ENCODE measurements at places on chromosomes 2 and 18.

DNA sequence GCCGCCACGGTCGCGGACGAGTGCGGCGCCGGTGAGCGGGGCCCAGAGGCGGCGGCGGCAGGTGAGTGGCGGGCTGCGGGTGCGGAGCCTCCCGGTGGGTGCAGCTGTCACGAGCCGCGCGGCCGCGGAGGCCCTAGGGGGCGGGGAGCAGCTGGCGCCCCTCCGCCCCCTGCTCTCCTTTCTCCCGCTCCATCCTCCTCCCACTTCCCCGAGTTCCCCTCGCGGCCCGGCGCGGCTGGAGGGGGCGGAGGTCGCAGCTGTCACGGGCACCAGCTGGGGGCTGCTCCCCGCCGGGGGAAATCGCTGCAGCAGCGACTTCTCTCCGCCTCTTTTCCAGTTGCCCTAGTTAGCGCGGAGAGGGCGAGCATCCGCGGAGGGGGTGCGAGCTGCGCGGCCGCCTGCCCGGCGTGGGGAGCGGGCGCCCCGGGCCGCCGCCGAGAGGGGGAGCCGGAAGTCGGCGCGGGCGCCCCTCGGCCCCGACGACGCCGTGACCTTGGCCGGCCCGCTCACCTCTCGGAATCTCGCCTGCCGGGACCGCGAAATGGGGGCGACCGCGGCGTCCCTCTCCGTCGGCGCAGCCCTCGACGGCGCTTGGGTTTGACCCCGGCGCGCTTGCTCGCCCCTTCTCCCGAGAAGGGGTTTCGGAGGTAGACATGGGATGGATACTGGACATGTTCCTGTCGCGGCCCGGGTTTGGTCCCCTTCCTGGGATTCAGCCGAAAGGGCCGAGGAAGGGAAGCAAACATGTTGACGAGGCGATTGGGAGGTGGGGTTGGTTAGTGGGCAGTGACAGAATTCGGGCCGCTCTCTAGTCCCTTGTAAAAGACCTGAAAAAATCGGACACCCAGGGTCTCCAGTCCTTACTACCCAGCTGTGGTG is 727 bp downstream of the NCOA1 start:
- peak; percentile 89 for DNase-seq

DNA sequence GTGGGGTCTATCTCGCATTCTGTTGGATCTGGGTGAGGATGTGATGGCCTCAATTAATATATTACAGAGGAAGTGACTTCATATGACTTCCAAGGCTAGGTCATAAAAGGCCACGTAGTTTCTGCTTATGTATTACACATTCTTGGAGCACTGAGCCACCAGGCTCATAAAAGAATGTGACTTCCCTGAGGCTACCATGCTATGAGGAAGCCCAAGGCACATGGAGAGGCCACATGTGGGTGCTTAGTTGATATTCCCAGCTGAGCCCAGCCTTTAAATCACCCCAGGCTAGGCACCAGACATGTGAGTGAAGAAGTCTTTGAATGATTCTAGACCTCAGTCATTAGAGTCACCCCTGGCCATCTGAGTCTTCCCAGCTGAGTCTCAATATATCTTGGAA is 13.3 kb upstream of the REEP1 start:
- no peak for DNase-seq

- peak; percentile 30 for DNase-seq
These were observed 21.3 kb downstream of the HNRNPLL start for GRCh38 chr2:38581193-38582147.

GRCh38 chr2:241767464-241768250 is 9.0 kb upstream of the GAL3ST2 start:
- DNase-seq: no peak

- DNase-seq: no peak
These were observed 94.1 kb upstream of the ACAA2 start for GRCh38 chr18:49907346-49907929.

DNA sequence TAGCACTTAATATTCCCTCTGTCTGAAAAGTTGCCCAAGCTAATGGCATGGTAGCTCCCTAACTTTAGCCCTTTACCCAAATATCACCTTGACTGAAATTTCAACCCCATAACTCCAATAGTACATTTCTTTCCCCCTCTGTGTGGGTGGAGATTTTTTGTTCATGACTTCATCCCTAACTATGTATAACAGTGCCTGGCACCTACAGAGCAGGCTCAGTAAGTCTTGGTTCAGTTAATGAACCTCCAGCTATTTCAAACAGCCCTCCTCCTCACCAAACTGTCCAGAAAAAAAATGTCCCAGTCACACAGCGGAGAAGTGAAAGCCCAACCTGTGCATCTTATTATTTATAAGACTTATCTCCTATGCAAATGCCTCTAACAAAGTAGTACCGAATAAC is 18.6 kb downstream of the BUB1 start:
- DNase-seq: no peak

GRCh38 chr2:218217360-218218267 is 625 bp downstream of the ARPC2 start:
- DNase-seq: peak; percentile 30

DNA sequence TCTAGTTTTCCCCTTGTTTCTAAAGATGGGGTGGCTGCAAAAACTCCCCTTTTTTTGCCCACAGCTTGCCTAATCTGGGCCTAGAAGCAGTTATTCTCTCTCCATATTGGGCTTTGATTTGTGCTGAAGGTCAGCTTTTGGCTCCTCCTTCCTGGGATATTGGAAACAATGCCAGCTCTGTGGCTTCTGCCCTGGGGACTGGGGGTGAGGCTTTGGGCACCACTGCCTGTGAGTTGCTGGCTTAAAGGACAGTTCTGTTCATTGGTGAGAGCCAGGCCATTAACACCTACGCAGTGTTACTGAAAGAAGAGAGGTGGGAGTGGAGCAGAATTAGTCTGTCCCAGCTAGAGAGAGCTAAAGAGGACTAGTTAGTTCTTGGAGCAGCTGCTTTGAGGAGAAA is 4.3 kb downstream of the UBXN2A start:
- no peak for DNase-seq

- DNase-seq: no peak
These were observed 1504.4 kb upstream of the ZEB2 start for GRCh38 chr2:146024212-146024743.

DNA sequence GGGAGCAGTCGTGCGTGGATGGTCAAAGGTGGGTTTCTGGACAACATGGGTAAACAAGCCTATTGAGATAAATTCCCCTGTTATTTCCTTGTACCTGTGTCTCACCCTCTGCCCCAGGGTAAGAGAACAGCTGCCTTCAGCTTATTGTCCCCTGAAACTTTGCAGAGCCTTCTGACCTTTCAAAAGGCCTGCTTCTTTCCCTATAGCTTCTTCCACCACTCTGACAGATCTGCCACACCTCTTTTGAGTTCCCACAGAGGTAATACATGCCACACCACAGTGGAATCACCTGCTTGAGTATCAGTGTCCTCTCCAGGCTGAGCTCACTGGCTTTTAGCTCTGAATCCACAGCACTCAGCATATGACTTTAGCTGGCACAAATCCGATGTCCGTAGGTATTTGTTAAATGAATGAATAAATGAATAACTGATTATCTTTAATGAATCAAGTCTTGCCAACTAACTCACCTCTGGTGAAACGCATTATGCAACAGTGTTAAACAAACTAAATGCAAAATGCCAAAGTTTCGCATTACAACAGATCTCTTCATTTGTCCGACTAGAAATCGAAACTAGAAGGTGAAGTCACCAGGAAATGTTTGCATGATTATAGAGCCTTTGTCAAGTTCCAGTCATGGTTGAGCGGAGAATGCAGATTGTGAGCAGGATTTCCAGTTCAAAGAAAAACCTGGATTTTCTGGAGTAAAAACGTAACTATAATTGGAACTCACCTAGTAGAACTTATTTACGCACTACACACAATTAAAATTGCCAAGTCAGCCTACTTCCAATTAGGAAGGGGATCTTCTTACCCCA is 16.4 kb downstream of the DYNAP start:
- no peak for DNase-seq

- DNase-seq: no peak
These were observed 59.9 kb downstream of the BIN1 start for GRCh38 chr2:127047054-127047453.

DNA sequence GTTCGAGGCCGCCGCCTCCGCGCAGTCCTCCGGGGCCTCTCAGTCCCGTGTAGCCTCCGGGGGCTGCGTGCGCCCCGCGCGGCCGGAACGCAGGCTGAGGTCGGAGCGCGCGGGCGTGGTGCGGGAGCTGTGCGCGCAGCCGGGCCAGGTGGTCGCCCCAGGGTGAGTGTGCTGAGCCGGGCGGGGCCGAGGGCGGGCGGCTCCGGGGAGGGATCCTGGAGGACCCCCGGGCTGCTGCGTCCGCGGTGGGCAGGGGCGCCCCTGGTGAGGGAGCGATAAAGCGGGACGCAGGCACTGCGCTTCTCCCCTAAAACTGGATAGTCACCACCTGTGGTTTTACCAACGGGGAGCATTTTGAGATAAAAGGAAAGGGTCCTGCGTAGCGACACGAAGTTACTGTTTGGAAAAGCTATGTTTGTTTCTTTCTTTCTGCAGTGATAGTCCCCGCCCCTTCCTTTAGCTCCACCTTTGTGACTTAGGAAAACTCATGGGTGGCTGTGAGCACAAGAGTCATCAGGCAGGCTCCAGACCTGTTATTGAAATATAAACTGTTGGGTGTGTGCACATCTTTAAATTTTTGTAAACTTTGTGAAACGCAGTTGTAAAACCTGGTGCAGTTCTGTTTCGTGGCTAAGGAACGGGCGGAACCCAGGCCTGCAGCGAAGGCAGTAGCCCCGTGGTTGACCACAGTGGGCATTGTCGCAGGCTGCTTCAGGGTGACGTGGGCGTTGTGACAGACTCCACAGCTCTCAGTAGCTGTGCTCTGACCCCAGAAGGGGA is 687 bp downstream of the CTDP1 start:
- DNase-seq: no peak

- DNase-seq: no peak
These were observed 65.4 kb upstream of the CHST9 start for GRCh38 chr18:27250471-27250870.

DNA sequence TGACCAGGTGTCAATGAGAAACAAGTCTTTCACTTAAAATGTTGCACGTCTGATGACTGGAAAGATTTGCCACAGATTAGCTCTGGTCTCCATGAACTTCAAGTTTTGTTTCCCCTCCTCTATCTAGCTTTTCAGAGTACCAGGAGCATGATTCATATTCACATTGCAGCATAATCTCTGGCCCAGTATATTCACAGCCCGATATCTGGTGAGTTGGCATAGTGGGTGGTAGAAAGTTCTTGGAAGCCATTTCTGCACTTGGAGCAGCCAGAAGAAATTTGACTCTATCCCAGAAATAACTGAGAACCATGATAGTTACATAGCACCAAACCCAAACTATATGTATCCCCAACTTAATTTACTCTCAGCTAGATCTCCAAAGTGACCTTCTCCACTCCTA is 503.9 kb downstream of the PID1 start:
- no peak for DNase-seq

- DNase-seq: no peak
These were observed 34.2 kb downstream of the DTNB start for GRCh38 chr2:25639131-25639530.

DNA sequence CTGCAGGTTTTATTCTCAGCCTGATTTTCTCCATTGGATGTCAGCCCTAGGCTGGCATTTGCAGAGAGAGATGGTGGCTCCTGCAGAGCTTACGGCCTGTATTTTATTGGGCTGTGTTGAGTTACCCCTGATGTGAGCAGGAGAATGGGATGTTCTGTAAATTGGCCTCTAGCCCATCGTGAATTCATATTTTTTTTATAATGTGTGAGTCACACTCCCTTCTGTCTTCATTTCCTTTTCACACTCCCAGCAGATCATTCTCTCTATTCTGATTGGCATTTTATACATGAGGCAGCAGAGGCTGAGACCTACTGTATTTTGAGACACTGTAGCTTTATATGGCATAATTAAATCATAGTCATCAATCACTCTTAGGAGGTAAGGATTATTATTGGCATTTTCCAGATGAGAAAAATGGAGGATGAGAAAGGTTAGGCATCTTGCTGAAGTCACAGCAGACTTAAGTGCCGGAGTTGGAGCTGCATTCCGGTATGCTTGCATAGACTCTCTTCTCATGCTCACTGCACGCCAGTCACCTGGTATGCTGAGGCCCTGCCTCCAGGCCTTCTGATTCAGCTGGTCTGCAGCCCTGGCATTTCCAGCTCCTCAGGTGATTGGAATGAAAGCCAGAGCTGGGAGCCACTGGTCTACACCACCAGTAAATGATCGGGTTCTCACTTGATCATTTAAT is 142.4 kb downstream of the NEDD4L start:
- DNase-seq: no peak

DNA sequence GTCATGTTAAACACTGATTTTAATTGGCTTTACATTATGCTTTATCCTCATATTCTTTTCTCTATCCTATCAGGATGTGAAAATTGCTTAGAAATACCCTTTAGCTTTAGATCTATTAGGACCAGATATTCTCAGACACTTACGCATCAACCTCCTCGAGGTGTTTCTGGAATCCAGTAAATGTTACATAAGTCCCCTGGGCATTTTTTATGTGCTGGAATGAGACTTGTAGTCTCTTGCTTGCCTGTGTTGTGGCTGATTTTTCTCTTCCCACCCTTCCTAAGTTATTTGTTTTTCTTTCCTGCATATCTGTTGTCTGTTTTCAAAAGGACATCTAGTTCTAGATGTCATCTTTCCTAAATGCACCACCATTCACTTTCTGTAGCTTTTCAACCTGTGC is 197.1 kb downstream of the CCDC85A start:
- DNase-seq: no peak

GRCh38 chr18:26614374-26614773 is 66.0 kb upstream of the KCTD1 start:
- no peak for DNase-seq

- no peak for DNase-seq
These were observed 40.3 kb downstream of the MEX3C start for GRCh38 chr18:51157215-51157614.

DNA sequence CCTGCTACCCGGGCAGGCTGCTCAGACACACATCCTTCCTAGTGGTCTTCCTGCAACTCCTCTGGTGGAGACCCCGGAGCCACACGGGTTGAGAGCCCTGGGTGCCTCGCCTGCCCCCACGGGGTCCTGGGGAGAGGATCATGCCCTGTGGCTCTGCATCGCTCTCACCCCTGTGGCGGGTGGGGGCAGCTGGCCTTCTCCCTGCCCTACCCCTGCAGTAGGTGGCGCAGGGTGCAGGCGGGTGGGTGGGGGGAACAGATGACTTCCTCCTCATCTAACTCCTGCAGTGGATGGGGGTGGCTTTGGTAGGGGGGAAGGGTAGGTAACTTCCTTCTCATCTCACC is 38.5 kb downstream of the TSHZ1 start:
- no peak for DNase-seq

DNA sequence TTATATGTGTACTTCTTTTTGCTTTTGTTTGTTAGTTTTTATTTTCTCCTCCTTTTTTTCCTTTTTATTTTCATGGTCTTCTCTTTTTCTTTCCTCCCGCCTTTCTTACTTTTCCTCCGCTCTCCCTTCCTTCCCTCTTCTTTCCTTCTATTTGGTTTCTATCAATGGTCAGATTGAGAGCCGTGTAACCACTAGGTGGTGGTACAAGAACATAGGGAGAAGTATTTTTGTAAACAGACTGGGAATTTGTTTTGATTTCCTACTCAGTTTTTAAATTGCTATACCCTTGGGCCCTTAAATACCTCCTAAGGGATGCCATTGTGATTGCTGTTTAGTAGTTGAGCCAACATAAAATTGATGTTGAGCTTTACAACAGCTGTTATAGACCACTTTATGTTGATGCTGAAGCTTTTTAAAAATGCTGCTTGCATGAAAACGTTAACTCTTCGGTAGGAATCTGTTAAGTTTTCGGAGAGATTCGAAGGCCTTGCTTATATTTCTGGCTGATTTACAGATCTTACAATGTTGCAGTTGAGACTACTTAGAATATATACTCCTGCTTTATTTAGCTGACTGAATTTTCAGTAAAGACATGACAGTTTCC is 124.2 kb downstream of the UBE2E3 start:
- peak; percentile 31 for DNase-seq

All from WERI-Rb-1 (cell line).